Nasal cavity respiratory epithelium epithelial cell of viscerocranial mucosa (primary cell): ENCODE measurements at places on chromosomes 5 and 9. TPM values are rescaled to one million over a fixed set of nuclear protein-coding genes. Genes with fewer than 3 reads are reported as not detected.

The FGFR4 gene
- total RNA-seq, result 1.2 and 2.1 TPM in 2 replicates

The DRD1 gene
- total RNA-seq, result not detected in 2 replicates

The LHX3 gene
- not detected in 2 replicates for total RNA-seq

The F2RL2 gene
- total RNA-seq, result not detected in 2 replicates
